Activated naive CD4-positive, alpha-beta T cell treated with Interleukin-2 at 50 U/mL for 16 hours (primary cell): ENCODE measurements at places on chromosomes 1 and 21.

- DNase-seq, result no peak
These were observed 128.4 kb downstream of the GRIK3 start for GRCh38 chr1:36905941-36906340.

DNA sequence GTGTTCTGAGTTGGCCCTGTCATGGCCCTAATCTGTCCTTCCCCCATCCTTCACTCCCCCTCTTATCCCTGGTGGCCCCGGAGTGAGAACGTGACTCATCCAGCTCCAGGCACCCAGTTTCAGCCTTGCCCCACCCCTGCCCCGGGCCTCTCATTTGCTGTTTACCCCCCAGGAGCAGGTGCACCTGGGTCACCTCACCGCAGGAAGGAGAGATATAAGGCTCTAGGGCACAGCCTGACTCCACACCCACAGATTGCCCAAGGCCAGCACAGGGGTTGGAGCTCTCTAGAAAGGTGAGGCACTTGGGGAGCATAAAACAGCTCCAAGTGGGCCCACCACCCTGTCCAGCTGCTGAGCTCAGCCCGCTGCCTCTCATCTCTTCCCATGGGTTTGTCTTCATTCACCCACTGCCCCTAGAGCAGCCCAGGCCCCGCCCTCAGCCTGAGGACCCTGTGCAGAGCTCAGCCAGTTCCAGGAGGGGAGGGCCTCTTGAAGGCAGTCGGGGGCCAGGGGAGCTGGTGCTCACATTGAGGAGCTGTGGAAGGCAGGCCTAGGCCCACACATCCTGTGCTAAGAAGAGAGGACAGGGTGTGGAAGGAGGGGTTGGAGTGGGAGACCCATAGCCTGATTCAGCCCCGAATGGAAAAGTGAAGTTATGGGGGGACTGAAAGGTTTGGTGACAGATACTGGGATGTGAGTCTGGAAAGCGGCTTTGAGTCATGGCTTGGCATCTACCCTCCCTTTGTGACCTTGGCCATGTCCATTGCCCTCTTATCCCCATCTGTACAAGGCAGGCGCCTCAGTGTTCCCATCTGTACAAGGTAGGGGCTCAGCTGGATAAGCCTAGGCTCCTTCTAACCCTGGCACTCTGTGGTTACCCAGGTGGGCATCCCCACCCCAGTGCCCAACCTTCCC is 16.1 kb upstream of the GPR37L1 start:
- no peak for DNase-seq

DNA sequence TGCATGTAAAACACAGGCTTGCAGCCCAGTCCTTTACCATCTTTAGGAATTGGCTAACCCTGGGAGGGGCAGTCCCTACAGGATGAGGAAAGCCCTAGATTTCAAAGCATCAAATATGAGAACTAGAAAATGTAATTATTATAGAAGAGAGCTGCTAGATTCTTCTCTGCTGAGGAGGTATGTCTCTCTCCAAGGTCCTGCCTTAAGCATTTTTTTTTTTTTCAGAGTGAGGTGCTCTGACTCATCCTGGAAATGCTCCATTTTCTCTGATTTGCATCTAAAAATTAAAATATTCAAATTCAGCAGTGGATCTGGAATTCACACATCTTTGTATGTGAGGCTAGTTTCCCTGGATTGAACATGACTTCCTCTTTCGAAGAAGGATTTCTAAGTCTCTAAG is 149.8 kb downstream of the ZNF648 start:
- no peak for DNase-seq

- DNase-seq, result no peak
These were observed 280.5 kb upstream of the SGIP1 start for GRCh38 chr1:66253330-66253921.

DNA sequence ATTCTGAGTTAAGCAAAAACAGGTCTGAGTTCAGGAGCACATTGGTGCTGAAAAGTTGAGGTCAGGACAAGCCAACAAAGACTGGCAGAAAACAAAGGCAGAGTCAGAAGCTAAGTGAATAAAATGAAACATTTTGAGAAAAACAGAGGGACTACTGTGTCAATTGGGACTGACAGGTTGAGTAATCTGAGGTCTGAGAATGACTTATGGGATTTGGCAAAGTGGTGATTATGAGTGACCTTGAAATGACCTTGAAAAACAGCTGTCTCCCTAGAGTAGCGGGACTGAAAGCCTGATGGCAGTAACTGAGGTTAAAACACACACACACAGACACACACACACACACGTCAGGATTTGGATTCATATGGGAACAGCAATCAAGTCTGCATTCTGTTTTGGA is 8.8 kb upstream of the COG2 start:
- no peak for DNase-seq

DNA sequence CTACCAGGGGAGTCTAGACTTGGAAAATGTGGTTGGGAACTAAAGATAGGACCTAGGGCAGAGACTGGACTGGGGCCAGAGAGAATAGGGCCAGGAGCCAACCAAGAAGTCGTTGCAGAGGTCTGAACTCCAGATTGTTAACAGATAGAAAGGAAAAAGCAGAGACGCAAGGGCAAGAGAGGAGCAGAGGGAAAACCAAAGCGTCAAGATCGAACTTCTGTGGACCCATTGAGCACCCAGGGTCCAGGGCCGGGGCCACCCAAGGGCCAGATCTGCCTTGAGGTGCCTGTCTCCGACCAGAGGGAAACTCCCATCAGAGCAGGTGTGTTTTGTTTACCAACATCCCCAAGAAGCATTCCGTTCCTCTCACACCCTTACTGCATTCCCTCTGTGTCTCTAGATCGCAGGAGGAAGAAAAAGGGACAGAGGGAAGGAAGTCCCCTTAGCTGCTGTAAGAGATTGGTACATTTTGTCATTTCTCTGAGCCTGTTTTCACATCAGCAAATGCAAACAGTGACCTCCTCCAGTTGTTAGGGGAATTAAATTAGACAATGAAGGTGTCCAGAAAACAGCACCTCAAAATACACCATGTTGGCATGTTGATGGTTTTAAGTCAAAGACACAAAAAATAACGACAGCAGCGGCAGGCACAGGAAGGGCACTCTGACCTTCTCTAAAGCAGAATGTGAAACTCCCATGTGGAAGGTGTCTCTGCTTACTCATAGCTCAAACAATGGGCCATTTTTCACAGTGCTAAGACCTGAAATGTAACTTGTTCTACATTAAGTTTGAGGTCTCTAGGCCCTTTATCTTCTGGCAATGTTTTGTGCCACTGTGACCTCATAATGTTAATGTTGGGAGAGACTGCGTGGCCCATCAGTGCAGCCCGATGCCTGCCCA is 105.8 kb upstream of the RAB4A start:
- DNase-seq, result no peak

- DNase-seq, result no peak
These were observed 4.1 kb downstream of the PDC start for GRCh38 chr1:186456729-186457255.

DNA sequence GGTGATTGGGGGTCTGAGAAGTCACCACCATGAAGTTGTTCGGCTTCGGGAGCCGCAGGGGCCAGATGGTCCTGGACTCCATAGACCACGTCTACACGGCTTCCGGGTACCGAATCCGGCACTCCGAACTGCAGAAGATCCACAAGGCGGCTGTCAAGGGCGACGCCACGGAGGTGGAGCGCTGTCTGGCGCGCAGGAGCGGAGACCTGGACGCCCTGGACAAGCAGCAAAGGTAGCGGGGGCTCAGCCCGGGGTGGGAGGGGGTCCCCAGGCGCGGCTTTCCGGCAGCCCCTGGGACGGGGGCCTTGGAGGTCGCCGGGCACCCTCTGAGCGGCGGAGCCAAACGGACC is 146.5 kb downstream of the LIPI start:
- DNase-seq, result no peak

DNA sequence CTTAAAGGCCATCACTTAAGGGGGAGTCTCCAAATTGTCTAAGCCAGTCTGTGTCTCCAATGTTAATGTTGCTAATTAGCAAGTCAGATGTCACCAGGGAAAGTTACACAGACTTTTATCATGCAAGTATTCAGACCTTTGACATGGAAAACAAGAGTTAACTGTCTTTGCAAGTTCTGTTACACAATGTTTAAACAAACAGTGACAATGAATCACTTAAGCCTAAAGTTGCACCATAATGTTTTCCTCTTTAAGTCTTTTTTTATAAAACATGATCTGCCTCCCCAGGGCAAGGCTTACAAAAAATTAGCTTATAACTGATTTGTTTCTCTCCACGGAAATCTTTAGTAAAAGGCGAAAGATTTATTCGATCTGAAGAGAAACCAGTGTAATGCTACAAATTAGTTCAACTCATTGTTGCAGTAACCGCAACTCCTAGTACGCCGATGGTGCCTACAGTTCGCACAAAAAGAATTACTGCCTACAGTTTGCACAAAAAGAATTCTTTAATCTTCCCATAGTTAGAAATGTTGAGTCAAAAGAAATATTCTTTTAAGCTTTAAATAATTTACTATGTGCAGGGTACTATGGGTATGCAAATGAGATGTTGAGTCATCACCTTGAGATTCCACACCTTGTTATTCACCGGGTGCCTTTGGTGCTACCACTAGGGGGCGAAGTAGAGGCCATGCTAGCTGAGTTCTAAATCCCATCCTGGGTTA is 45.3 kb downstream of the HHAT start:
- peak; percentile 79 for DNase-seq

DNA sequence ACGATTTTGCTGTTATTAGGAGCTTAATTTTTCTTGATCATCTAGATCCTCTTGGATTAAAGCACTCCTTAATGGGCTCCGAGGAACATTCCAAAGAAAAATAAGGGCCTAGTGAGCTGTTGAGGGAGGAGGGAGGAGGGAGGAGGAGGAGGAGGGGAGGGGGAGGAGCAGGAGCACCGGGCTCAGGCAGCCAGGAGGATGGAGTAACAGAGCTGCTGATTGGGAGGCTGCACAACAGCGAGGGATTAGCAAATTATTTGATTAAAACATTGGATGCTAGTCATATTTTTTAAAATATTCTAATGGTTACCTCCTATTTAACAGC is 302.1 kb upstream of the RRP15 start:
- DNase-seq, result no peak

DNA sequence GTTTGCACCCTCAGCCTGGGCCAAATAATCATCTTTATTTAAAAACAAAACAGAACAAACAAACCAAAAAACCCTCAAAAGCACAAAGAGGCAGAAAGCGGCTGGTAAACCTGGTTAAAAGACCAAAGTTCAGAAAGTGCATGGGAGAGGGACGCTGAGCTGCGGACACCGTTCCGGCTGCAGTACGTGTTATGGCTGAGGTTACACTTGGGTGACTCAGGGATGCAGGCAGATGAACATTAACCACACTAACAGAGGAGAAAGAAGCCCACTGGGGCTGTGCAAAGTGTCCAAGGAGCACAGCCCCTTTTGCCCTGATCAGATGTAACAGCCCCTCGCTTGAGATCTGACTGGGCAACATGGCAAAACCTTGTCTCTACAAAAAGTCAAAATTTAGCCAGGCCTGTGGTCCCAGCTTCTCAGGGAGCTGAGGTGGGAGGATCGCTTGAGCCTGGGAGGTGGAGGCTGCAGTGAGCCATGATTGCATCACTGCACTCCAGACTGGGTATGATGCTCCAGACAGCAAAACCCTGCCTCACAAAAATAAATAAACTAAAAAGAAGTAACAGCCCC is 28.3 kb downstream of the GPR157 start:
- DNase-seq, result no peak

DNA sequence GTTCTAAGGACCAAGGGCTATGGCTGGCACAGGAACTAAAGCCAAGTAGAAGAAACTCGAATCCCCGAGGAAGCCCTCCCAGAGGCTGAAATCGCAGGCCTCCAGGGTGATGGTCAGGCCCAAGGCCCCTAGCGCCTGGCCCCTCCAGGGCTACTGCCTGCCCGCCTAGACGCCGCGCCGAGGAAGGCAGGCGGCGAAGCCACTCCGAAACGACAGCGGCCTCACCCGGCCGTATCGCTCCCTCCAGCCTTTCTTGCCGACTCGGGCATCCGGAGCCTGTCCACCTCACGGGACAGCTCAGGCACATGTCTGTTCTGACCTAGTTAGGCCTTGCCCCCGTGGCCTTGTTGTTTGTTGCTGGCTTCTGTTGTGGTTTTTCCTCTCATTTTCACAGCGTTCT is 9.7 kb upstream of the LHX8 start:
- no peak for DNase-seq

- DNase-seq, result no peak
These were observed 2.7 kb downstream of the RGL1 start for GRCh38 chr1:183807549-183808168.

- no peak for DNase-seq
These were observed 30.3 kb downstream of the TEX35 start for GRCh38 chr1:178543290-178543607.

- peak; percentile 49 for DNase-seq
These were observed 51.1 kb upstream of the CFHR3 start for GRCh38 chr1:196723325-196724185.

- DNase-seq, result no peak
These were observed 12.1 kb upstream of the NFYC start for GRCh38 chr1:40679165-40679953.

- no peak for DNase-seq
These were observed 1123.7 kb upstream of the NCAM2 start for GRCh38 chr21:19874521-19874920.

DNA sequence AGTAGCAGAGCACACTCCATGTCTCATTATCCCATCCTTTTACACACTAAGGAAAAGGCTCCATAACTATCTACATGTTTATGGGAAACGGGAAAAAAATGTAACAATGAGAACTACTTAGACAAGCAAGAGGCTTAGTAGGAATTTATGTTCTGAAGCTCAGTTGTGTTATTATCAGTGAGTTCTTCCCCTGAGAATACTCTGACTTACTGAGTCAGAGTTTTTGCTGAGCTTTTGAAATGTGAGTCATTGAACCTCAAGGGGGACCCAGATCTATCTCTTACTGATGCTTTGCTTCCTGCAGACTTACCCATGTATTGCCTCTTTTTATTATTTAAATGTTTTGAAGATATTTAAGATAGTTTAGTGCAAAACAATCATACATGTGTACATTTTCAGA is 20.1 kb downstream of the CFHR5 start:
- no peak for DNase-seq

GRCh38 chr1:208079161-208079560 is 165.0 kb downstream of the PLXNA2 start:
- no peak for DNase-seq

GRCh38 chr1:243585982-243586381 is 264.1 kb downstream of the AKT3 start:
- no peak for DNase-seq

- DNase-seq, result no peak
These were observed 388.5 kb downstream of the PCP4 start for GRCh38 chr21:40255518-40256444.

GRCh38 chr1:70987497-70987896 is 60.1 kb downstream of the PTGER3 start:
- no peak for DNase-seq
